Adrenal gland (tissue), 19 donors: ENCODE measurements at places on chromosomes 3 and 15. TPM values are rescaled to one million over a fixed set of nuclear protein-coding genes. Genes with fewer than 3 reads are reported as not detected.

DNA sequence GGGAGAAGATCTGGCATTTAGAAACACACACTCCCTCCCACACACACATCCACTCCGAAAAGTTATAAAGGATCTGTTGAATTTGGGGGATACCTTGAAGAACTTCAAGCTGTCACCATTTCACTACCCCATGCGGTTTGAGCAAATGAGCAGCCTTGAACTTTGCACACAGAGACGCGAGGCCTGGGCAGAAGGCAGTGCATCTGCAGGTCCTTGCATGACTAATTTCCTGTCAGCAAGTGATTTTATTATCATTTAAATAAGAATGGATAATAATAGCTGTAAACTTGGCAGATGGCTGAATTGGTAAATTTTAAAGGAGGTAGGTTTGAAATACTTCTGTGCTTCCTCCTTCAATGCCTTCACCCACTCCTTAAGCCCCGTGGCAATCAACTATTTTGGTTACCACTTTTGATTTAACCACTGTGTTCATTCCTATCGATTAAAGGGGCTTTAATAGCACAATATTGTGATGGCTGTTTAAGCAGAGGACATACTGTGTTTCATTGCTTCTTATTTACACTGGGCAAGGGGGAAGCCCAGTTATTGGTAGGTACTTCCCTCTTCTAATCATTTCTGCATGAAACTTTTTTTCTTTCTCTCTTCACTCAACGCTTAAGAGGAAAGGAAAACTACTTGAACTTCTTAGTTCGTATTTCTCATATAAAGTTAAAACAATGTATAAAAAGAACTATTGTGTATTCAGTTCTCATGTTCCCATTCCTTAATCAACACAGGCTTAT is 108.1 kb downstream of the ROBO2 start:
- H3K36me3 ChIP-seq = no peaks in the 10 kb centered on the region
- DNase-seq = no peak
- no peaks in the 10 kb centered on the region for H3K4me1 ChIP-seq
- no peak overlapping the region for H3K27ac ChIP-seq
- H3K27me3 ChIP-seq = no peaks in the 10 kb centered on the region
- no peak overlapping the region for H3K4me3 ChIP-seq

The CCDC191 gene
- polyA plus RNA-seq = 3.7 TPM

- H3K36me3 ChIP-seq = no peaks in the 10 kb centered on the region
- peaks cover 14% of the 10 kb centered on the region for H3K4me1 ChIP-seq
- DNase-seq = no peak
- H3K27me3 ChIP-seq = no peaks in the 10 kb centered on the region
- H3K27ac ChIP-seq = no peak overlapping the region
Measured at GRCh38 chr15:74402873-74403587, 30.7 kb downstream of the SEMA7A start.

- no peak for DNase-seq
- no peak overlapping the region for H3K27ac ChIP-seq
- H3K4me3 ChIP-seq = no peak overlapping the region
- no peaks in the 10 kb centered on the region for H3K27me3 ChIP-seq
Measured at GRCh38 chr3:157460253-157460652, 23.6 kb downstream of the PTX3 start.

The AGBL1 gene
- not detected for polyA plus RNA-seq

GRCh38 chr15:74776821-74777768 is 4.8 kb upstream of the CSK start:
- no peak overlapping the region for H3K4me3 ChIP-seq
- no peak for DNase-seq
- no peaks in the 10 kb centered on the region for H3K36me3 ChIP-seq
- no peaks in the 10 kb centered on the region for H3K27me3 ChIP-seq
- peak overlapping the region; percentile 23 for H3K27ac ChIP-seq

- H3K27me3 ChIP-seq = no peaks in the 10 kb centered on the region
- no peaks in the 10 kb centered on the region for H3K4me1 ChIP-seq
- no peak overlapping the region for H3K4me3 ChIP-seq
Measured at GRCh38 chr3:144187531-144188210, 216.0 kb downstream of the DIPK2A start.

DNA sequence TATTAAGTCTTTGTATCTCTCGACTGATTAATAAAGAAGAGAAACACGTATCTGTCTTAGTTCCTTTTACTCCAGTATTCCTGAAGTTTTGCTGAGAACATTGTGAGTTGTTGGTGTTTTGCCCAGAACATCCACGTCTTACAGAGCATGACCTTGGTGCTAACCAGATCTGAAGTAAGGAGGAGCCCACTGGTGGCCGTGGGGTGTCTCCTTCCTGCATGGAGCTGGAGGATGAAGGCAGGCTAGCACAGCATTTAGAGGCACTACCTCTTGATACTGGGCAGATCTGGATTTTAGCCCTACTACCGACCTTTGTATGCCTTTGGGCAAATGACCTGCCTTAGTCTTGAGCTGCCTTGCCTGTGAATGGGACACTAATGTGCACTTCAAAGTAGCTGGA is 28.9 kb upstream of the ESYT3 start:
- peaks cover 41% of the 10 kb centered on the region for H3K36me3 ChIP-seq
- H3K27me3 ChIP-seq = no peaks in the 10 kb centered on the region
- DNase-seq = peak; percentile 75
- H3K4me1 ChIP-seq = no peaks in the 10 kb centered on the region
- H3K4me3 ChIP-seq = no peak overlapping the region
